ENCODE measurements at places on chromosomes 13 and 19.

DNA sequence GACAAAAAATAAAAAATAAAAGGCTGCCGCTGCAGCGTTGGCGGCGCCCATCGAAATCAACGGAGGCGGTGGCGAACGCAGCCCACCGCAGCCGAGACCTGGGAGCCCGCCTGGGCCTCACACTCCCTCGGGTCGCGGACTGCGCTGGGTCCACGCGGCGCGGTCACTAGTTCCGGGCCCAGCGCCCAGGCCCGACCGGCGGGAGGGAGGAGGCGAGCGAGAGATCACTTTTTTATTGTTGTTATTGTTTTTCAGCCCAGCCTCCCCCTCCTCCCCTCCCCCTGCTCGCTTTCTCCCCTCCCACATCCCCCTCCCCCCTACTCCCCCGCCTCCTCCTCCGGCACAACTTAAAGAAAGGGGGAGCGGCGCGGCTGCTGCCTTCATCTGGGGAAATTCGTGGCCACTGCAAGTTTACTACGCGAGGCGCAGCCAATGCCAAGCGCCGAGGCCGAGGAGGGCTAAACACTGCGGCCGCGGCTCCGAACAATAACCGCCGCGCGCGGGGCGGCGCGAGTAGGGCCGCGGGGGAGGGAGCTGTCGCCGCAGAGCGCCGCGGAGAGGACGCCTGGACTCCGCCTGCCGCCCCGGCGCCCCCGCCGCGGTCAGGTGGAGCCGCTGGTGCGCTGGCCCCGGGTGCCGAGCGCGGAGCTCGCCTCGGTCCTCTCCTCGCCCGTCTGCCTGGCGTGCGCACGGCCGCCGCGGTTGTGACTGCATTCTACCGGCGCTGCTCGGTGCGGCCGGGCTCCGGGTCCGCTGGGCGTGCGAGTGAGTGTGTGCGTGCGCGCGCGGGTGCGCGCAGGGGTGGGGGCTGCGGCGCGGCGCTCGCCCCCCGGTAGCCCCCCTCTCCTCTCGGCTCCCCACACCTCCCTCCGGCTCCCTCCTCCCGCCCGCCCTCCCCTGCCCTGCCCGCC lies 505 bp upstream of the ZIC2 start:
- peak; percentile 73 for DNase-seq

- no peak for DNase-seq
These were observed 273.2 kb downstream of the MYO16 start for GRCh38 chr13:108902405-108903155.

DNA sequence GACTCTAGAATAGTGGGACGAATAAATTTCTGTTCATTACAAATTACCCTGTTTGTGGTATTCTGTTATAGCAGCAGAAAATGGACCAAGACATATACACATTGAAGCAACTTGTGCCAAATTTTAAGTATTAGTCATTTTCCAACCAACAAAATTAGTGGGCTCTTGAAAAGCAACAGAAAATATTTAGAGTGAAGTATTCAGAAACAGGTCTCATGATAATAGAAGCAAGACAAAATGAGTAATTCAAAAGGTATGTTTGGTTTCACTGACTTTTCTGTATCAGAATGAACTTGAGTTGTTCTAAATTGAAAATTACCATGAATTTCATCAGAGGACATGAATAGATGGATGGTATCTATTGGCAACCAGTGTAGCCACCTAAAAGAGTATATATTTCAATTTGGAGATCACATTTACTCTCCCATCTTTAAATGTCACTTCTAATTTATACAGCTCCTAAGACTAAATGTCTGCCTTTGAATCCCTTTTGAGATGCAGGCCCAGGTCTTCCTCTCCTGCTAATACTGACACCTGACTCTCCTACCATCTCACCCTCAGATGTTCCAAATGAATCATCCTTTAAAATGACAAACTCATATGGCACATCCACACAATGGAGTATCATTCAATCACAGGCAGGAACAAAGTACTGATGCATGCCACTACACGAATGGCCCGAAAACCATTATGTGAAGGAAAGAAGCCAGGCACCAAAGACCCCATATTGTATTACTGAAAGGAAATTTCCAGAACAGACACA lies 40.7 kb upstream of the DOCK9 start:
- DNase-seq, result no peak

DNA sequence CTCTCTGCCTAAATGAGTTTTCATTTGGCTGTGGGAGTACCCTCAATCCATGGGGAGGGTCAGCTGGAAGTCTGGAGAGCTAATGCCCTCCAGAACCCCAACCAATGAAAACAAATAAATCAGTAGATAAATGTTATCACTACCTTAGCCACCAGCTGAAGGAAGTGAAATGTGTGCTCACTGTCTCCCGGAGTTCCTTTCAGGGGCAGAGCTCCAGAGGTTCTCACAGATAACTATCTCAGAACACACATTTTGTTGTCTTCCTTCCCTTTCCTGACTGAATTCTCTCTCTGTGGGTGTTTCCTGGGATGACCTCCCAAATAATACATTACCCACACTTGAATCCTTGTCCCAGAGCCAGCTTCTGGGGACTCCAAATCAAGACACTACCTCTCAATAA lies 779.6 kb downstream of the DIAPH3 start:
- DNase-seq, result no peak

DNA sequence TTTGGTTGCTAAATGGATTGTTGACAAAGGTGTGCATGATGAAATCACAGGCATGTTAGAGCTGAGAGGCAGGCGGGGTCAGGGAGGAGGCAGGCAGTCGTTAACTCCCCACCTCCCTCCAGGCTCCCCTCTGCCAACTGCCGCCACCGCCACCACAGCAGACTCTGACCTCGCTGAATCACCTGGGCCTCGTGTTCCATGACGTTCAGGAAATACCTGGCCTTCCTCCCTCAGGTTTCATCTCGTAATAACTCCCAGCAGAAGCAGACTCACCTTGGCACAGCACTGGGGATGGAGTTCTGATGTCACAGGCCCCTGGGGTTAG lies 198.5 kb downstream of the KATNAL1 start:
- DNase-seq, result no peak

- no peak for DNase-seq
These were observed 12.2 kb upstream of the TM9SF2 start for GRCh38 chr13:99489028-99489427.

- no peak for DNase-seq
These were observed 2590.1 kb downstream of the PCDH9 start for GRCh38 chr13:64640002-64640401.

GRCh38 chr13:98267080-98267912 lies 90.2 kb upstream of the RNF113B start:
- DNase-seq, result no peak

GRCh38 chr13:113861433-113862030 lies 2.3 kb downstream of the GAS6 start:
- DNase-seq, result peak; percentile 26

- no peak for DNase-seq
These were observed at the start of gene SHISA7 for GRCh38 chr19:55443045-55443823. SHISA7 (minus strand) TSS chr19:55443300; CDS start chr19:55442863, 437 bp downstream.

DNA sequence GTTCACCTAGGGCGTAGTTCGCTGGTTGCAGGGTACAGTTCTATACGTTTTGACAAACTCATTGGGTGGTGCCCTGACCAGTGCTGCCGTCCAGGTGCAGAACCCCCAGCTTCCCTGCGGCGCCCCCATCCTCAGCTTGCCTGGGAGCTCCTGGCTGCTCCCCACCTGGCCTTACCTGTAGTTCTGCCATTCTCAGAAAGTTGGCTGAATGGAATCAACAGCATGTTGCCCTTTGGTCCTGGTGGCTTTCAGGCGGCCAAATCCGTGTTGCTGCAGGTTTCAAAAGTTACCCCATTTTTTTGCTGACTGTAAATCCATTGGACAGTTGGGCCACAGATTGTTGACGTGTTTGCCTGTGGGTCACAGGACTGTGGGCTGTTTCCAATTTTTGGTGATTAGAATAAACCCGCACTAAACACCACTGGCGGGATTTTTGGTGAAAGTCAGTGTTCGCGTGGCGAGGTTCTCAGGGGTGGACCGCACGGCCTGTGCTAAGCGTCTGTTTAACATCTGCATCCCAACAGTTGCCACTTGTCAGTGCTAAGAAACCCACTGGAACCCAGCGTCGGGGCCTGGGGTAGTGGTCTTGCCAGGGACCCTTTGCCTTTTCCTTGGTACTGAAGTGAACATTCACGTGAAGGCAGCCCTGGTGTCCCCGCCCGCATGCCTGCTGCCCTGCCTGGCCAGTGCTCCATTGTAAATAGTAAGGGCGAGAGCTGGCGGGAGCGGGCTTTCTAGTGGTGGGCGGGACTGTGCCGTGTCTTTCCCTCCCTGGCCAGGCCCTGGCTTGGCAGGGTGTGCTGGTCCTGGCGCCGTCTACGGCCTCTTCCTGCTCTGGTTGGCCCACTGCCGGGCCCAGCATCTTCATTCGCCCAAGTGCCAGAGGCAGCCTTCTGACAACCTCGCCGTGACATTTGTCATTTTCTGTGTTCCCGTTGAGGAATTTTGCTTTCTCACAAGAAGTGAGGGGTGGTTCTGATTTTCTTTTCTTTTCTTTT lies 3.3 kb downstream of the DOT1L start:
- peak; percentile 28 for DNase-seq

DNA sequence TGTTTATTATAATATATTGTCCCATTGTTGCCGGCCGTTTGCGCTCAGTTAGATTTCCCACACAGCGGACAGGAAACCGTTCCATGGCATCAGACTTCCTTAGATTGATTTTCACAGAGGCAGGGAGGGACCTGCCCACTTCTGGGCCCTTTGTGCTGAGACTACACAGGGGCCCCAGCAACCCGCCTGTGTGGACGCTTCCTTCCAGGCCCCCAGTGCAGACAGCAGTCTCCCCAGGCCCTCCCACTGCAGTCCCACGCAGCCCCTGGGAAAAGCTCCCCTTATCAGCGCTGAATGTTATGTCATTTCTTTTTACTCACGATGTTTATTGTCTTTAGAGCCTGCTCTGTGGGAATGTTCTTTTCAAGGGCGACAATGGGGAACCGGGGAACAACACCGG lies 351.7 kb upstream of the ARGLU1 start:
- DNase-seq, result no peak

DNA sequence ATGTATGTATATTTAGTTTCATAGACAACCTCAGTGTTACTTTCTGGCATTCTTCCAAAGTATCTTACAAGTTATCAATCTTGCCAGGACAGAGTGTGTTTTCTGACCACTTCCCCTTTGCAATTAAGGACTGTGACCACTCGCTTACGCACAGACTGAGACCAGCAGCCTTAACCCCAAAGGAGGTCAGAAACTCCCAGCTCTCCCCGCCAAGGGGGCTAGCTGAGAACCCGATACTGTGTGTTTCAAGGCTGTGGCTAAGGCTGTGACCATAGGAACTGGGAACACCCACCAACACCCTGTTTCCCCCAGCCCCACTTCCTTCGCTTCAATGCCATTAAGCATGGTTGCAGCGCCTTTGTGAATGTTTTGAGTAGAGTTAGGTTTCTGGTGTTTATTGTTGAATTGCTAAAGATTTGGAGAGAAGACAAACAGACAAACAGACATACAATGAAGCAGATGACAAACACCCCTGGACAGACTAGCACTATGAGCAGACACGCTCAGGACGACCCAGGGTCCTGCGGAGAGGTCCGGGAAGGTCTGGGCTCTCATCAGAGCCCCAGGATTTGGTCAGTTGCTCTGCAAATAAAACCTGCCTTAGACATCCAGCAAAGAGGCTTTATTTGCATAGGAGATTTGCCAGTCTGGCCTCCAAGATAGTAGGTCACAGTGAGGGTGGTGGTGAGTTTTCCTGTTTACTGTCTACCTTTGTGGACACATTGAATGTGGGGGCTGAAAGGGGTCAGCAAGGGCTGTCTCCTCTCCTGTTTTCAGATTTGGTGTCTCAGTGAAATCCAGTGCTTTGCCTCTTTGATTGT lies 25.0 kb upstream of the TNFSF11 start:
- no peak for DNase-seq

DNA sequence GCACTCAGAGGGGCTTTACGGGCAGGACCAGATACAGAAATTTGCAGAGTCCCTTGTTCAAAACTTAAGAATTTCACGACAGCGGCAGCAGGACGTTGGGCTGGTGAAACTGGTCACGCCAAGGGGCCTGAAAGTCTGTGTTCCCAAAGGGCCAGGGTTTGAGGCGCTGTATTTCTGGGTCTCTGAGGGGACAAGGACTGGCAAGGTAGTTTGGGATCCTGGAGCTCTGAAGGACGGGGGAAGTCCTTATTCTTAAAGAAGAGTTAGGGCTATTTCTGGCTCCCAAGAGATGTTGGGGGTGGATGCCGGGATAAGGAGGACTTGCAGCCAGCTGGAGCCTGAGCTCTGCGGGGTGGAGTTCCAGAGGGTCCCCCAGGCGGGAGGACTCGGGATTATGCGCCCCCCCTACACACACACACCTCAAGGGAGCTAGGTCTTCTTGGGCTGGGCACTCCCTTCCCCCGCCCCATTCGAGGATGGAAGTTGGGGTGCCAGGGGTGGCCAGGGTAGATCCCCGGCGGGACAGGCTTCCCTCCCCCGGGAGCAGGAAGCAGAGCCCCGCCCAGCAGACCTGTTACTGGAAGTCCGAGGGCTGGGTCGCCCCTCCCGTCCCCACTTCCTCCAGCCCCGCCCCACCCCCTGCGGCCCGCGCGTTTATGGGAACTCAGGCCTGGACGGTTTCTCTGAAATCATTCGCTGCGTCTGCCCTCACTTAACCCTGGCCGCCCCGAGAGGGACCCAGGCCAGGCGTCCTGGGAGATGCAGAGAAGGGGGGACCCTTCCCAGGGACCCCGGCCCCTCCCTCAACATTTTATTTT lies 5.6 kb downstream of the BCL3 start:
- peak; percentile 43 for DNase-seq

DNA sequence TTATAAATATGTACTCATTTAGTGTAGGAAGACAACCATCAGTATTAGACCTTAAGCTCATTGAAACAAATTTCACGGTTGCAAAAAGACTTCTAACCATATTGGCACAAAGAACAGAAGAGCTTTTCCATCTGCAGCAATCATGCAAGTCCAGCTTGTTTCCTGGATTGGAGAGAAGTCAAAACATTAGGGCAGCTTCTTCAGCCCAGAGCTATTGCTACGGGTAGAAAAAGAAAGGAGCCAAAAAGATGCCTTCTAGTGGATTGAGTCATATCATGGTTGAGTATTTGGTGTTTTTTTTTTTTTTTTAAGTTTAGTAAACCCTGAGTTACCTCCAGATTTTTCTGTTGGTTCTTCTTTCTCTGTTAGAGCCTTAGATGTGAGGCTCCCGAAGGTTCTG lies 99.8 kb downstream of the WDFY2 start:
- DNase-seq, result no peak

GRCh38 chr19:4556597-4557127 lies 2.8 kb downstream of the SEMA6B start:
- DNase-seq, result peak; percentile 83

DNA sequence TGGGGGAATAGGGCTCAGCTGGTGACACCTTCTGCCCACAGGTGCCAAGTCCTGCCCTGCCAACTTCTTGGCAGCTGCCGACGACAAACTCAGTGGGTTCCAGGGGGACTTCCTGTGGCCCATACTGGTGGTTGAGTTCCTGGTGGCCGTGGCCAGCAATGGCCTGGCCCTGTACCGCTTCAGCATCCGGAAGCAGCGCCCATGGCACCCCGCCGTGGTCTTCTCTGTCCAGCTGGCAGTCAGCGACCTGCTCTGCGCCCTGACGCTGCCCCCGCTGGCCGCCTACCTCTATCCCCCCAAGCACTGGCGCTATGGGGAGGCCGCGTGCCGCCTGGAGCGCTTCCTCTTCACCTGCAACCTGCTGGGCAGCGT lies 2.1 kb downstream of the P2RY11 start:
- peak; percentile 44 for DNase-seq

GRCh38 chr13:106393776-106394175 lies 141.7 kb downstream of the EFNB2 start:
- no peak for DNase-seq

Measured in D341Med (cell line).